ENCODE measurements at places on chromosomes 2 and 18. TPM values are rescaled to one million over a fixed set of nuclear protein-coding genes. Genes with fewer than 3 reads are reported as not detected.

CYP26B1 gene
- 0.52 TPM for total RNA-seq

RAPGEF4 gene
- total RNA-seq: 1.3 TPM

COX7A2L gene
- 162 TPM for total RNA-seq

KRTCAP3 gene
- not detected for total RNA-seq

LAMA3 gene
- total RNA-seq: 7.1 TPM

FTCDNL1 gene
- total RNA-seq: 0.76 TPM

CGREF1 gene
- 6.9 TPM for total RNA-seq

TXNDC2 gene
- total RNA-seq: not detected

OSBPL1A gene
- total RNA-seq: 46.6 TPM

UGT1A5 gene
- not detected for total RNA-seq

KLHL29 gene
- 13.1 TPM for total RNA-seq

ANKRD30B gene
- not detected for total RNA-seq

MALT1 gene
- total RNA-seq: 43.1 TPM

AQP4 gene
- not detected for total RNA-seq

SPC25 gene
- total RNA-seq: 3.7 TPM

RFTN2 gene
- total RNA-seq: 23.5 TPM

LCT gene
- 0.22 TPM for total RNA-seq

MAP3K19 gene
- total RNA-seq: not detected

ALPI gene
- total RNA-seq: not detected

CHRNG gene
- total RNA-seq: not detected

CYP27C1 gene
- 2.4 TPM for total RNA-seq

SAG gene
- not detected for total RNA-seq

VPS4B gene
- total RNA-seq: 52.5 TPM

TGFBRAP1 gene
- 17.4 TPM for total RNA-seq

RIT2 gene
- not detected for total RNA-seq

OR6B3 gene
- not detected for total RNA-seq

INHA gene
- total RNA-seq: 0.26 TPM

SH3RF3 gene
- 10.8 TPM for total RNA-seq

FBLN7 gene
- 3.1 TPM for total RNA-seq

HEATR5B gene
- 30.6 TPM for total RNA-seq

IHH gene
- not detected for total RNA-seq

HOXD9 gene
- 4.3 TPM for total RNA-seq

IGFBP2 gene
- total RNA-seq: 13.5 TPM

SNTG2 gene
- total RNA-seq: not detected

FEV gene
- not detected for total RNA-seq

PLCL1 gene
- total RNA-seq: 0.39 TPM

FAM110C gene
- total RNA-seq: not detected

THAP4 gene
- 35.3 TPM for total RNA-seq

CD226 gene
- 0.32 TPM for total RNA-seq

OSR1 gene
- 50.9 TPM for total RNA-seq

C2orf80 gene
- total RNA-seq: not detected

CELF4 gene
- total RNA-seq: not detected

OXER1 gene
- total RNA-seq: 0.13 TPM

NAT8 gene
- not detected for total RNA-seq

LYG2 gene
- total RNA-seq: not detected

KCNG2 gene
- not detected for total RNA-seq

ACKR3 gene
- 44.4 TPM for total RNA-seq

SERPINB11 gene
- total RNA-seq: not detected

FRZB gene
- total RNA-seq: 1.4 TPM

DCDC2C gene
- total RNA-seq: not detected

ANO7 gene
- total RNA-seq: 1.2 TPM

All from articular chondrocyte of knee joint (primary cell).